ENCODE measurements at places on chromosomes 7 and 10.

GRCh38 chr7:96152706-96153105, 169.2 kb downstream of the SLC25A13 start:
- no peak for DNase-seq

- no peak for DNase-seq
These were observed 12.7 kb downstream of the TAS2R38 start for GRCh38 chr7:141960687-141961422.

GRCh38 chr10:73141603-73142002, 26.2 kb downstream of the ECD start:
- no peak for DNase-seq

DNA sequence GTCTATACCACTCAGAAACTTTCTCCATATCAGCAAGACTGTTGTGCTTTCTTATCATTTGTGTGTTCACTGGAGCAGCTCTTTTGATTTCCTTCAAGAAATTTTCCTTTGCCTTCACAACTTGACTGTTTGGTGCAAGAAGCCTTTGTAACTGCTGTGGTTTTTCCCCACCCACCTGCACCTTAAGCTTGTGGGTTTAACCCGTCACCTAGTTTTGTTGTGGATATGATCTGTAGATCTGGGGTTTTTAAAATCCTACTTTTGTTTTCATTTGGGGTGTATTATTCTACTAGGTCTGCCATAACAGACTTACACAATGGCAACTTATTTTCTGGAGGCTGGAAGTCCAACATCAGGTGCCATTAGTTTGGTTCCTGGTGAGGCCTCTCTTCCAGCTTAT, 30.5 kb upstream of the CHST3 start:
- no peak for DNase-seq
